ENCODE measurements at places on chromosomes 6 and 20.

DNA sequence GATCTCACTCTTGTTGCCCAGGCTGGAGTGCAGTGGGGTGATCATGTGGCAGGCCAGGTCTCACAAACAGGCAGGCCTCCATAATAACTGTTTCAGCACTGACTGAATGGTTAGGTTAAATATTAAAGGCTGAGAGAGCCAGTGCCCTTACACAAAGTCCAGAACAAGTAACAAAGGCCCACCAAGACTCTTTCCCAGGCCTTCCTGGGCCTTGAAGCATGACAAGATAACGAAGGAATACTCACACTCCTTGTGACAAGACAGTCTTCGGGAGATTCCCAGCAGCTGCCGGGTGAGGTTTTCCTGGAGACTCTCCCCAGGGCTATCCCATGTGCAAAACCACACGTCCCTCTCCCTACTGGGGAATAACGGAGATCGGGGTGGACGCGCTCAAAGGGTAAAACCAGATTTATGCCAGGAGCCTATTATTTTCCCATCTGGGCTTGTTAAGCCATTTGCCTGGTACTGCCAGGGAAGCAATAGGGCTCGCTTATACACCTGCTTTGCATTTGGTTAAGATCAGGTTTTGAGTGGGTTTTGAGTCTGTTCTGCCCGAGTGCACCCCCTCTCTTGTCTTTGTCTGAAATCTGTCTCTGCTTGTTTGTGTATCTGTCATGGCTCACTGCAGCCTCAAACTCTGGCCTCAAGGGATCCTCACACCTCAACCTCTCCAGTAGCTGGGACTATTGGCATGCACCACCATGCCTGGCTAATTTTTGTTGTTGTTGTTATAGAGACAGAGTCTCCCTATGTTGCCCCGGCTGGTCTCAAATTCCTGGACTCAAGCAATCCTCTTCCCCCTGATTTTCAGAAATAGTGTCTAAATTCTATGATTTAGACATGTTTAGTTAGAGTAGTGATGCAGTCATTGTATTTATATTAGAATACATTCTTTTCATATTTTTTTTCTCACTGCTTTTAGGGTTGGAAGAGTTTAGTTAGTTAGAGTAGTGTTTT lies 1.4 kb upstream of the ENPP3 start:
- no peak for DNase-seq

DNA sequence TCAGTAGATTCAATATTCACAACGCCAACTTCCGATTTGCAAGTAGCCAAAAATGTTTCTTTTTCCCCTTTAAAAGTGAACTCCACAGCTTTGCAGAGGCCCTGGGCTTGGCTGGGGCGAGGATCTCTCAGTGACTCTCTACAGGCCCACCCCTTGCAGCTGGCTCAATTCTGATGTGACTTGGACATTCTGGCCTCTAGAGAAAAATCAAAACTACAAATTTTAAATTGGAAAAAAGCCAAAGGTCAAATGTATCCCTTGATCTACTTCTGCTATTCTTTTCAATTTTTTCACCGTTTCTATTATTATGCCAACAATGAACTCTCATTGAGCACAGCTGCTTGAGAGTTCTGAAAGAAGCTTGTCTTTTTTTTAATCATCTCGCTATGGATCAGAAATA lies 245.9 kb upstream of the HS3ST5 start:
- DNase-seq: no peak

DNA sequence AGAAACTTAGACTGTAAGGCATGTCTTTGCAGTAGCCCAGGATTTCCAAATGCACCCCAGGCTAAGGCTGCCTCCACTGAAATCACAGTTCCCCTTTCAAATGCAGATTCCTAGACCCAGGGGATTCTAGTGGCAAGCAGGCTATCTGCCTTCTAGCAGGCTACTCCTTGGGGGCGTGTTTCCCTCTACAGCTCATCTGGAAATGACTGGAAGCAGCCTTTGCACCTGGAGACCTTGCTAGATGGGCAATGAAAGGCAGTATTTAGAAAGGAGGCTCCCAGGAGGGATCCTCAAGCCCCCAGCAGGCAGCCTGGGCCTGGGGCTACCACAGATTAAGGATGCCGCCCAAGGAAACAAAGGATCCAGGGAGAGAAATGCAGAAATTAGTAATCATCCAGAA lies 26.0 kb upstream of the SYNDIG1 start:
- no peak for DNase-seq

DNA sequence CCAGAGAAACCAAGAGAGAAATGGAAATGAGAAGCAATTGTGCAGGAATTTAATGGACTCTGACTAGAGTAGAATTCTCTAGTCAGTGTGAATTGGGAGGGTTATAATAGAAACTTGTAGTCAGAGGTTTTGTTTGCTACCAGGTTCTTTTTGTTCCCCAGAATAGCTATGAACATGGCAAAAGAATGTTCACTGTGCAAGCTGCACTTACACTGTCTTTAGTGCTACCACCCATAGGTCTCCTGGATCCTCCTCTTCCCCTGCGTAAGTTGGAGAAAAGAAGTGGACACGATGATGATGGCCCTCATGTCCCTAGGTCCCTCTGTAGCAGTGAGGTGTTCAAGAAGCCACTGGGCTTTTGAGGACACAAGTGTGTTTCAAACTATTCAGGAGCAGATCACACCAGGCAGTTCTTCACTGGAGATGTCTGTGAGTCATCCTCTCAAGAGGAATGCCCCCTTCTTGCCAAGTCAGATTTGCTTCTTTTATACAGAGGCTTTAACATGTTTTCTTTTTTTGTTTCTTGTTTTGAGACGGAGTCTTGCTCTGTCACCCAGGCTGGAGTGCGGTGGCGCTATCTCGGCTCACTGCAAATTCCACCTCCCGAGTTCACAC lies 47.6 kb upstream of the SMIM8 start:
- no peak for DNase-seq

GRCh38 chr6:140079328-140079727 lies 704.9 kb upstream of the CITED2 start:
- no peak for DNase-seq

DNA sequence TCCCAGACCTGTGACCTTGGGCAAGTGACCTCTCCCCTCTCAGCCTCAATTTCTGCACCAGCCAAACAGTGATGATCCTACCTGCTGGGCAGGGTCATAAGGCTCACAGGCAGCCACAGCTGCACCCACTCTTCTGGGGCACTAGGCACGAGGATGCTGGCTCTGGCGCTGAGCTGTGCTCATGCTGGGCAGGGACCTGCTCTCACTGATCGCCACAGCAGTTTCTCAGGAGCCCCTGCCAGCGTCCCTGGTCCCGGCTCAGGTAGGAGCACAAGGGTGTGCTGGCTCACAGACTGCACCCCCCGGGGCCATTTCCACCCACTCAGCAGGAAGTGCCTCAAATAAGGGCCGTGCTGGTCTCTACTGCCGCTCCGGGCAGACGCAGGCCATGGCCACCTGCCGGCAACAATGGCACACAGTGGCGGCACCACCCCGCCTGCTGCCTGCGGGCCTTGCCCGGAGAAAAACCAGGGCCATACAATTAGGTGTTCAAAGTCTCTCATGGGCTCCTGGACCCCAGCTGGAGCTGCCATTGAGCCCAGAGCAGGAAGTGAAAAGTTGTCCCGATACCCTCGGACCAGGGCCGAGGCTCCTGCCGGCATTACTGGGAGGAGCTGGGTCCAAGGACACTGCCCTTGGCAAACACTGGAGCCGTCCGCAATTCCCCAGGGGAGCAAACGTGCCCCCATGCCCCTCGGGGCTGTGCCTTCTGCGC lies 4.6 kb upstream of the CABLES2 start:
- no peak for DNase-seq

DNA sequence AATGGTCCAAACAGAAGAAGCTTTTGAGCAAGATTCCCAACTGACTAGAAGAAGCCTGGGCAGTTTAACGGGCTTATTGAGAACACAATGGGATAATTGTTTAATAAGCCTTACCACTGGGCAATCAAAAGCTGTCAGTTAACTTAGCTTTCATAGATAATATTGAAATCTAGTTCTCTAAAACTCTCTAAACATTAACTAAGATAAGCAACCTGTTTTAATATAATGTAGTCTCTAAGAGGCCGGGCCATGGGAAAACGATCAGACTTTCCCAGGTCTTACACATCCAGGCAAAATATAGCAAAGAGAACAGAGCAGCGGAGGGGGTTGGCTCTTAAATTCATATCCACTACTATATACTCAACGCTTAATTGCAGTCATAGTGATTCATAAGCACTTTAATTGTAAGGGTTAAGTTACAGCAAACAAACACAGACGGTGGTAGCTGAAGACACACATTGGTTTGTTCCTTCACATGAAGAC lies 128.0 kb upstream of the FAM83B start:
- DNase-seq: no peak

- no peak for DNase-seq
Measured at GRCh38 chr20:4135385-4136077, 120.2 kb upstream of the RNF24 start.

DNA sequence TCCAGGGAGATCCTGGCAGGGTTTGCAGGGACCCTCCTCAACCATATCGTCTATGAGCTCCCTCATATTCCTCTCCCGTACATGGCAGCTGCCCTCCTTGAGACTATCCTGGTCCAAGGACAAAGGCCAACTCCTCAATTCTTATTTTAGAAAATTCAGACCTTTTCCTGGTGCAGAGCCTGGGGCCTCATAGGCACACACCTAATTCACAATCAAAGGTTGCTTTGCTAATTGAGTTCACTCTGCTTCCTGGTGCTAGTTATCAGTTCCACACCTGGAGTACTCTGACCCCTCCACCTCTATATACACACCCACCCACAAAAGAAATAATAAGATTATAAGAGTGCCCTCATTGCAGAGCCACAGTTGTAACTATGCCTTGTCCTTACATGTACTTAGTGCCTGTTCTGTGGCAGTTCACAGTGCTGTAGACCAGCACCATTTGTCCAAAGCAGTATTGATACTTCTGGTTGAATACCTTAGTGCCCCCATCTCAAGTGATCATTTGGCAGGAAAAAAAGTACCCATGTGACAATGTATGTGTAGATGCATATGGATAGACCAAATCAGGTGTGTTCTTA lies 38.7 kb downstream of the GSS start:
- no peak for DNase-seq

GRCh38 chr20:57628047-57628961 lies 8.1 kb upstream of the ZBP1 start:
- DNase-seq: no peak

- DNase-seq: no peak
Measured at GRCh38 chr6:87944541-87944954, 103.1 kb upstream of the SPACA1 start.

GRCh38 chr6:128024969-128025368 lies 124.1 kb upstream of the THEMIS start:
- DNase-seq: no peak

GRCh38 chr20:39651645-39652325 lies 689.6 kb downstream of the DHX35 start:
- DNase-seq: no peak

DNA sequence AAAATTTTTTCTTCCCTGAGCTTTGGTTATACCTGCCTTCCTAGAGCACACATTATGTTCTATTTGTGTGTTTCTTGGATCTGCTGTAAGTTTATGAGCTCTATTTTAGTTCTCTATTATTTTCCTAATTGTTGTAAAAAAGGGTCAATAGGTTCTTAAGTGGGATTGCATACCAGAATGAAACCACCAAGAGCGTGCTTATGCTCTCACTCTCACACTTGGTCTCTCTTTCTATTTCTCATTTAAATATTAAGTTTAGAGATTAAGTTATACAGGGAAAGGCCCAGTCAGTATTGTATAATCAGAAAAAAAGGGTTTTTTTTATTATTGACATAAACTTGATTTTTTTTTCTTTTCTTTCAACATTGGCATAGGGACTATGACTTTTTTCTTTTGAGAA lies 96.8 kb downstream of the RIMS1 start:
- DNase-seq: no peak

DNA sequence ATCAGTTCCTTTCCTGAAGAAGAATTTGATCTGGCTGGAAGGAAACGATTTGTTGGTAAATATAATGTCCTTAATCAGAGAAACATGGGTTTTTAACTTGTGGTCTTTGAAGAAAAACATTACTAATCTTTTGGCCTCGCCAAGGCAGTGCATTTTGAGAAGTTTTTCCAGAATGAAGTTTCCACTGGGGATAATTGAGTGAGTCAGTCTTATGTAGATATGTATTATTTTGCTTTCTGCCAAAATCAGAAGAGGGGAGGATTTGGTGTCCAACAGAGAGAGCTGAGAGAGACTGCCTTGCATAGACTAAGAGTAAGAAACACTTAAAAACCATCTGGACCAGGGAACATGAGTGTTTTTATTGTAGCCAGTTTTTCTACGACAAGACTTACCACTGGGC lies 79.9 kb downstream of the FNDC1 start:
- no peak for DNase-seq

- DNase-seq: no peak
Measured at GRCh38 chr6:34867484-34867883, 20.4 kb downstream of the TAF11 start.

DNA sequence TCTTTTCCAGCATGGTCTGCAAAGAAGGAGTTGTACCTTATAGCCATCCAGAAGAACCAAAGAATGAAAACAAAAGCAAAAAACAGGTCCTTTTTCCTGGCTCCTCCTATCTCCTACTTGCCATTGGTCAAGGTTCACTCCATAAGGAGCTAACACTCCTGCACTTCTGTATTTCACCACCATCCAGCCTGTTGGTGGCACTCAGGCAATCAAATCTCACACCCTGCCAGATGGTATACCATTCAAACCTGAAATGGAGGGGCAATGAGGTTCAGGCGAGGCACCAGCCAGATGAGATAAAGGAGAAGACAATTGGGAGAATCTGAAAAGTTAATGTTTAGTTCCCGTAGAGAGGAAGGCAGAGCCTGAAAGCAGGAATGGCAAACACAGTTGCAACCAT lies 203.8 kb downstream of the ALDH8A1 start:
- DNase-seq: no peak
